ENCODE measurements at places on chromosomes 1 and 21. TPM values are rescaled to one million over a fixed set of nuclear protein-coding genes. Genes with fewer than 3 reads are reported as not detected.

Gene TRIM67
- not detected for total RNA-seq

Gene FAM163A
- 0.11 TPM for total RNA-seq

Gene UTS2
- not detected for total RNA-seq

Gene HOOK1
- total RNA-seq, result 12.1 TPM

Gene GNAT2
- 0.25 TPM for total RNA-seq

Gene OR2T33
- not detected for total RNA-seq

Gene OR10Z1
- not detected for total RNA-seq

Gene AHCYL1
- total RNA-seq, result 65.5 TPM

Gene OVAAL
- not detected for total RNA-seq

Data from neural progenitor cell (in vitro differentiated cells).